PC-9 (cell line): ENCODE measurements at places on chromosomes 12 and 14. TPM values are rescaled to one million over a fixed set of nuclear protein-coding genes. Genes with fewer than 3 reads are reported as not detected.

DNA sequence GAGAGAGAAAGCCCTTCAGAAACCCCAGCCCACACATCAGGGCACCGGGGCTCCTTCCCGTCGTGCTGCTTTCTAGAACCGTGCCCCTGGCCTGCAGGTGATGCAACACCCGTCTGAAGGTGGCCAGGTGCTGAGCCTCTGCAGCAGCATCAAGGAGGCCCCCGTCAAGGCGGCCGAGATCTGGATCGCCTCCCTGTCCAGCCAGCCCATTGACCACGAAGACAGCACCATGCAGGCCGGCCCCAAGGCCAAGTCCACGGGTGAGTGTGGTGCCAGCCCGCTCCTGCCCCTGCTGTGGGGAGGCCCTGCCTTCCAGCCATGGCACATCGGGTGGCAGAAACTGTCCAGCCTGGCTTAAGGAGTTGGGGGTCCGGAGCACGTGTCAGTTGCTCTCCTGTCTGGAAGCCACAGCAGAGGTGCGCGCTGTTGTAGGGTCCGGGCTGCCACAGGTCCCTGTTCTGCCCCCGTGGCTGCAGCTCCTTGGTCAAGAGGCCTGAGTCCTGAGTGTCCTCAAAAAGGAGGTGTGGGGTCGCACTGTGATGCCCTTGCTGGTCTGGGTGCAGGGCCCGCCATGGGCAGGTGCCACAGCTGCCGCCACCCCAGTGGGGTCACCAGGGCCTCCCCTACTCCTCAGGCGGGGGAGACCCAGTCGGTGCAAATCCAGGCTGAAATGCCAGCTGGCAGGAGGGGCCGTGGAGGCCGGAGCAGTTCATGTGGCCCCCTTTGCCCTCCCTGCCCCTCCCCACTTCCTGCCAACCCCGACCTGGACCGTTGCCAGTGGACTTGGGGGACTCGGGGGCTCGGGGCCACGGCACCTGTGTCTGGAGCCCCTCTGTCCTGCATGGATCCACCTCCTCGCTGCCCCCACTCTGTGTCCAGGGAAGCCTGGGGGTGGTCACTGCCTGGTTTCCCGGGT lies 31.0 kb upstream of the TEX22 start:
- no peak overlapping the region for H3K4me3 ChIP-seq
- H3K27ac ChIP-seq = no peak overlapping the region
- DNase-seq = no peak

SCNN1A gene
- total RNA-seq = 460 and 549 TPM in 2 replicates

ARF6 gene
- 46.8 and 65.3 TPM in 2 replicates for total RNA-seq

- no peak overlapping the region for H3K27ac ChIP-seq
- no peaks in the 10 kb centered on the region for H3K36me3 ChIP-seq
- H3K4me3 ChIP-seq = no peak overlapping the region
- no peak for DNase-seq
These were observed 271.8 kb downstream of the PCNX1 start for GRCh38 chr14:71179066-71179465.

PPFIBP1 gene
- 77.0 and 85.0 TPM in 2 replicates for total RNA-seq

DNA sequence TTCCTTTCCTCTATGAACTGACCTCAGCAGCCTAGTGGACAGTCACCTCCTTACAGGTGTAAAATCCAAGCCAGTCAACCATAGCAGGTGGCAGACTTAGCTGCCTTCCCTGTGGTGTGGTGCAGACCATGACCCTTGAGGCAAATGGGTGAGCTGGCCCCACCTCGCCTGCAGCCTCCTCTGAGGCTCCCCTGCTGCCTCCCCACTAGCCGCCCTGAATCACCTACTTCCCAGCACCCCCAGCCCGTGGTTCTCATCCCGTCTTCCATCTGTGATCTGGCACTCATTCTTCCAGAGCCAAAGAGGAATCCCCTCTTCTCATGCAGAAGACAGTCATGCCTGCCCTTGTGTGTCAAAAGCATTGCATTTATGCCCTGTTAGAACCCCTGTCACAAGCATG lies 34.4 kb upstream of the TSPAN9 start:
- H3K36me3 ChIP-seq = no peaks in the 10 kb centered on the region
- no peak overlapping the region for H3K4me3 ChIP-seq
- DNase-seq = no peak

DNA sequence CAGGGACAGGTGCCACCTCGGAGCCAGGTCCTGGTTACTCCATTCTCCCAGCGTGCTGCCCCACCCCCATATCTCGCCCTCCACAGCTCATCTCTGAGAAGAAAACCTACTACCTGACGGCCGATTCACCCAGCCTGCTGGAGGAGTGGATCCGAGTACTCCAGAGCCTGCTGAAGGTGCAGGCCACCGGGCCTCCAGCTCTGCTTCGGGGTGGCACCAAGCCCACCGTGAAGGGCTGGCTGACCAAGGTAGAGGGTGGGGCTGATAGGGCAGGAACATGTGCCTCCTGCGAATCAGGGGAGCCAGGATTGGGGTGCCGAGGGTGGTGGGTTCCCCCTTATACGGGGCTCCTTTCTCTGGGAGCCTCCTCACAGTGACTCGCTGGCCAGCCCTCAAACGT lies 25.9 kb downstream of the PIGH start:
- no peaks in the 10 kb centered on the region for H3K36me3 ChIP-seq
- no peak overlapping the region for H3K4me3 ChIP-seq
- H3K4me1 ChIP-seq = no peaks in the 10 kb centered on the region

- no peak for DNase-seq
- no peak overlapping the region for H3K4me3 ChIP-seq
- no peaks in the 10 kb centered on the region for H3K27me3 ChIP-seq
These were observed 11.1 kb upstream of the EPS8 start for GRCh38 chr12:15800278-15800677.

FAIM2 gene
- total RNA-seq = not detected in 2 replicates

GYS2 gene
- not detected in 2 replicates for total RNA-seq

DNA sequence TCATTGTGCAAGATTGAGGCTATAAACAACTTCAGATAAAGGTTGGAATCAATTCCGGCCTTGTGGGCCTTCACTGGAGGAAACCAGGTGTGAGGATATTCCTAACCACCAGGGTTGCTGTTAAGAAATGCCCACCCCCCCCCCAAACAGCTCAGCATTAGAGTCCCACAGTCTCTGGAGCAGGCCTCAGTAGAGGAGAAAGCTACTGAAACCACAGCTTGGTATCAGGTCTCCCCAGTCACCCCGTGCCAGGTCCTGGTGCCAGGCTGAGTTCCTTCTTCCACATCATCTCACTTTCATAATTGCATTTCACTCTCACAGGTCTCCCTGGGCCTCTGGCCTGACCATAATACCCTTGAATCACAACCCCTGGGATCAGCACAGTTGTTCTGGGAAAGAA lies 12.5 kb downstream of the GALNT6 start:
- DNase-seq = no peak
- H3K36me3 ChIP-seq = peaks cover 61% of the 10 kb centered on the region
- no peak overlapping the region for H3K27ac ChIP-seq
- H3K4me3 ChIP-seq = no peak overlapping the region
- peaks cover 12% of the 10 kb centered on the region for H3K4me1 ChIP-seq

- H3K4me3 ChIP-seq = peak overlapping the region; percentile 88
- H3K36me3 ChIP-seq = no peaks in the 10 kb centered on the region
- peaks cover 8% of the 10 kb centered on the region; the same call in 1 of the 2 replicates for H3K4me1 ChIP-seq
- 0 out of 2 replicates have a peak overlapping the region, but pooled peaks have one; percentile 44 for H3K27ac ChIP-seq
These were observed 925 bp downstream of the DICER1 start for GRCh38 chr14:95156161-95157047.

DNA sequence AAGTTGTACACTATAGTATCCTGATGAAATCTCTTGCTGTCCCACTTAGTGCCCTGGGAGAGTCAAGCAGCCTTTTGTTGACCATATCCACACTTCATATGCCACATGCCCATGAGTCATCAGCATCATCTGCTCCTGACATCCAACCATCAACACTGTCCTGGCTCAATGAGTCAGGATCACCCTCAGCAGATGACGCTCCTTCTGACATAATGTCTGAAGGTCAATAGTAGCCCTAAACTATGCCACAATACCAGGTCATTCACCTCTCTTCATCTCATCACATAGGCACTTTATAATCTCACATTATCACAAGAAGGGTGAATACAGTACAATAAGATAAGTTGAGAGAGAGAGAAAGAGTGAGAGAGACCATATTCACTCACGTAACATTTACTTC lies 369.0 kb upstream of the FAR2 start:
- no peaks in the 10 kb centered on the region for H3K4me1 ChIP-seq
- no peaks in the 10 kb centered on the region for H3K36me3 ChIP-seq
- no peaks in the 10 kb centered on the region for H3K27me3 ChIP-seq
- no peak overlapping the region for H3K27ac ChIP-seq

DNA sequence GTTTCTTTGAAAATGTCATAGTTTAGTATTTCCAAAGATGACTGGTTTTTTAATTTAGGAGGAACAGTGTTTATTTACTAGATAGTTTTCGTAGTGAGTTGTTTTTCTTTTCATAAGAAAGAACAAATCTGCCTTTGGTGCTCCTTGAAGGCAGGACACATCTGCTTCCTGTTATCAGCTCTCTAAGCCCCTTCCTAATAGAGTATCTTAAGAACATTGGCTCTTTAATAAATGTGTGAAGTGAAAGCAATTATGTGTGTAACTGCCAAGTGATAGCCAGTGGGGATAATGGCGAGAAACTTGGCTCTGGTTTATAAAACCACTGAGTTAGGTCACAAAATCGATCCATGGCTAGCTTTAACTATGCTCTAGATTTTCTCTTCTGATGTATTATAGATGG lies 23.5 kb upstream of the PPFIBP1 start:
- no peaks in the 10 kb centered on the region for H3K4me1 ChIP-seq
- H3K4me3 ChIP-seq = no peak overlapping the region
- H3K27me3 ChIP-seq = no peaks in the 10 kb centered on the region
- no peaks in the 10 kb centered on the region for H3K36me3 ChIP-seq
- no peak overlapping the region for H3K27ac ChIP-seq

GRCh38 chr14:49687942-49688700 lies at the start of gene POLE2:
Gene POLE2 (minus strand): TSS chr14:49688214. CDS start chr14:49688203, 11 bp downstream.
- H3K4me3 ChIP-seq = peak within 1 kb of the TSS; percentile 76
- H3K4me1 ChIP-seq = no peaks in the 10 kb centered on the region
- H3K27ac ChIP-seq = no peak within 1 kb of the TSS
- no peak for DNase-seq
- H3K27me3 ChIP-seq = no peaks in the 10 kb centered on the region
